ENCODE measurements at places on chromosomes 1 and 21.
A peak's percentile ranks its signal among the peaks of the same experiment; 100 is the strongest.

- DNase-seq = no peak
These were observed 487 bp downstream of the HJV start for GRCh38 chr1:146021050-146021445.

DNA sequence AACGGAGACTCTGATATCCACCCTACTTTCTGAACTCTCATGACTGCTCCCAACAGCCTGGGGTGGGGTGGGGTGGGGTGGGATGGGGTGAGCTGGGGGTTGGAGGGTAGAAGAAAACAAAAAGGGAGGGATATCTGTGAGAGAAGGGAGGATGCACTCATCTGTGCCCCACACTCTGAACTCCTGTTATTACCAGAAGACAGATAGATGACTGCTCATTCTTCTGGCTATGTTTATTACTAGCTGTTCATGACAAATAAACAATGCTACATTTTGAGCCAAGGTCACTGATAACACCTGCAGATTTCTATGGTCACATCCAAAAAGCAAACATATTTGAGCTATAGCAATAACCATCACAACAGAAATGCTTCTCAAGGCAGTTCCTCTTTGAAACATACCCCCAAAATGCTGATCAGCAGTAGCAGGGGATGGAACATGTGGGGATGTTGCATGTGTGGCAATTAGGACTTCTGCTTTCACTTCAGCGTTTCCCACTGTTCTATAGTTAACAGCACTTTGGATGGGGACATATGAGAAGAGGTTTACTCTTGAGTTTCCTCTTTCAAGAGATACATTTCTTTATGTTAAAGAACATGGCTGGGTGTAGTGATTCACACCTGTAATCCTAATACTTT, 43.3 kb downstream of the GPR3 start:
- DNase-seq = peak; percentile 35

DNA sequence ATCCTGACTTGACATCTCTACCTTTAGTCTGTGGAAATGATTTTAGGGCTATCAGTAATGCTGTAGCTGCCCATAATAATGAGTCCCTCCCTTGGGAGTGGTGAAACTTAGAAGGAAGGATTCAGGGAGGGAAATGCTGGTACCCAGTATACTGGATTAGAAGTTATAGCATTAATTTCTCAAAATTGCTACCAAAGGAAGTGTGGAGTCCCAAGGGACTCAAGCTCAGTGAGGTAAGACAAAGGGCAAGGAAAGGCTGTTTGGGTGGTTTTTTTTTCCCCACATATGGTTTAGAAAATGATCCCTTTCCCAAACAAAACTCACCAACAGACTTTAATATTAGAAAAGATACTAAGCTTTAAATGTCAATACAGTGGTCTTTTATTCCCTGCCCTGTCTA, 99.9 kb downstream of the CD247 start:
- DNase-seq = no peak

GRCh38 chr1:12001996-12002493, 17.3 kb upstream of the MIIP start:
- no peak for DNase-seq

- no peak for DNase-seq
These were observed 39.4 kb upstream of the EPS15 start for GRCh38 chr1:51558375-51558924.

GRCh38 chr1:153543736-153544135, 1.9 kb downstream of the S100A4 start:
- DNase-seq = no peak

DNA sequence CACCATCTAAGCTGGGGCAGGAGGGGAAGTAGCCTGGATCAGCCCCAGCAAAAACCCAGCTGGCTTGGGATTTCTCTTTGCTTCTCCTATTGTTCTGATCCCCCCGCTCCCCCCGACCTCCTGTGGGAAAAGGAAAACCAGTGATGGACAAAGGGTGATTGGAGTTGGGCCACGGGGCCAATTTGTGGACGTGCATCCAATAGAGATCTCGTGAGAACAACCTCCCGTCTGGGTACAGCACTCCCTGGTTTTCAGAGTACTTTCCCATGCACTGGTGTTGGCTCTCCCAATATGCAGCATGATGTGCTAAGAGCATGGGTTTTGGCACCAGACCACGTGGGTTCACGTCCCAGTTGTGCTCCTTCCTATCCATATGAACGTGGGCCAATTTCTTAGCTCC, 9.0 kb downstream of the BLACAT1 start:
- no peak for DNase-seq

GRCh38 chr21:45889256-45889655, 92.3 kb upstream of the COL6A1 start:
- DNase-seq = no peak

DNA sequence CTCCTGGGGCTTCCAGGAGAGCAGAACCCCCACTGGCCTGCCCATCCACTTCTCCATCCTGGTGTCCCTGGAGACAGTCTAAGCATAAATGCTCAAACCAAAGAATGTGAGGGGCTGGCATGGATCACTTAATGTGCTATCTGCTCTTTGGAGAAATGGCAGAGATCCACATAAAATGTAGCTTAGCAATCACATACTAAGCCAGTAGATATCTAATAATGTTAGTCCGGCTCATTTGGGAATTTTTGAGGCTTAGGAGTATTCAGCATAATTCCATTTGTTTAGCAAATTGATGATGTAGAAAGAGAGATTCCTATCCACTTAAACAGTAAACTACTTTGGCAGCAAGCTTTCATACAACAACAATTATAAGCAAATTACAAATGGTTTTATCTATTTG, 90.7 kb downstream of the TENT5C start:
- DNase-seq = no peak

- DNase-seq = no peak
These were observed 742.0 kb downstream of the ADGRL2 start for GRCh38 chr1:82542766-82543165.

GRCh38 chr1:3501437-3501836, 47.0 kb downstream of the ARHGEF16 start:
- DNase-seq = no peak

- DNase-seq = no peak
These were observed 244.7 kb downstream of the SIPA1L2 start for GRCh38 chr1:232385221-232385620.

GRCh38 chr1:67537667-67538018, 107.4 kb upstream of the SERBP1 start:
- no peak for DNase-seq

- DNase-seq = peak; percentile 41
These were observed 630 bp downstream of the ACP6 start for GRCh38 chr1:147669469-147670318.

GRCh38 chr1:21956720-21957552, 19.8 kb upstream of the HSPG2 start:
- peak; percentile 77 for DNase-seq

GRCh38 chr1:235883261-235883927, 16.7 kb upstream of the LYST start:
- DNase-seq = no peak

- DNase-seq = no peak
These were observed 65.8 kb upstream of the KLHDC7A start for GRCh38 chr1:18414872-18415447.

DNA sequence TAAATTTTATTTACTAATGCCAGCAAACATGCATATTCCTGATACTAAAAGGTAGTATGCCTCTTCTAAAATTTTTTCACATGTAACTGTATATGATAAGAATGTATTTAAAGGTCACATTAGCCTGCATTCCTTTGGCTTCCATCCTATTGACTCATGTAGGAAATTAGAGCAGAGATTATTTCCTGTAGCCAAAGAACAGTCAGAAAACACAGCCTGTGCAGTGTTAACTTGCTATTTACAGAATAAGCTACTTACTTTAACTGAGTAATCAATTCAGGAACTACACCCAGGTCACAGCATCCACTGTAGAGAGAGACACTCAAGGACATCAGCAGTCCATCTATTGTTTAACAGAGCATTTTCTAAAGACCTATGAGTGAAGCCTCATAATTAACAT, 154.5 kb upstream of the ADGRL4 start:
- DNase-seq = no peak

DNA sequence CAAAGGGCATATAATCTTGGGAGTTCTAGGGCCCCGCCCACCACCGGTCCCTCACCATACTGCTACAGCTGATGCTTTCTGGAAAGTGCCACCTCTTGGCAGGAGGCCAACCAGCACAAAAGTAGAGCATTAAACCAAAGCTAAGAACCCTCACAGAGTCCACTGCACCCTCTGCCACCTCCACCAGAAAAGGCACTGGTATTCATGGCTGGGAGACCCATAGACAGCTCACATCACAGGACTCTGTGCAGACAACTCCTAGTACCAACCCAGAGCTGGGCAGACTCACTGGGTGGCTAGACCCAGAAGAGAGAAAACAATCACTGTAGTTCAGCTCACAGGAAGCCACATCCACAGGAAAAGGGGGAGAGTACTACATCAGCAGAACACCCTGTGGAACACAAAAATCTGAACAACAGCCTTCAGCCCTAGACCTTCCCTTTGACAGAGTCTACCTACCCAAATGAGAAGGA, 10.8 kb downstream of the THEM4 start:
- peak; percentile 80 for DNase-seq

DNA sequence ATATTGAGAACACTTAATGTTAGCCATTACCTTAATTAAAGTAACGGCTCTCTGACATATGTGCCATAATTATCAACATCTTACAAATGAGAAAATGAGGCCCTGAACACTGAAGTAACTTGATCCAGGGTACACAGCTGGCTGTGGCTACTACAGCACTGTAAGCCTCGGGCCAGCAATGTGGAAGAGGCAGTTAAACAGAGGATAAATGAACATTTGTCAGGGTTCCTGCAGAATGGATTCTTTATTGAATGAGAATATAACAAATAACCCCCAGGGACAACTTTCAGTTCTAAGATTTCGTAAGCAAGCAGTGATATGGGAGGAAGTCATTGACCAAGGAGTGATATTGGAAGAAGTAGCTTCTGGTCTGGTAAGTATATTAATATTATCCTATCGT, 70.5 kb upstream of the SCYL3 start:
- no peak for DNase-seq

- no peak for DNase-seq
These were observed 101.8 kb downstream of the PCNX2 start for GRCh38 chr1:233193741-233194140.

DNA sequence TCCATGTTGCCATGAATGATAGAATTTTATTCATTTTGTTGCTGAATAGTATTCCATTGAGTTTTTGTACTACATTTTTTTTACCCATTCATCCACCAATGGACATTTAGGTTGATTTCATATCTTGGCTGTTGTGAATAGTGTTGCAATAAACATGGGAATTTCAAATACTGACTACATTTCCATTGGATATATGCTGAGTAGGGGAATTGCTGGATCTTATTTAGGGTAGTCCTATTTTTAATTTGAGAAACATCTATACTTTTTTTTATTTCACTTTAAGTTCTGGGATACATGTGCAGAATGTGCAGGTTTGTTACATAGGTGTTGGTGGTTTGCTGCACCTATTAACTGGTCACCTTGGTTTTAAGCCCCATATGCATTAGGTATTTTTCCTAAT, 38.8 kb upstream of the TNFSF4 start:
- DNase-seq = no peak

GRCh38 chr21:28731700-28732321, 260.9 kb downstream of the LTN1 start:
- DNase-seq = no peak

DNA sequence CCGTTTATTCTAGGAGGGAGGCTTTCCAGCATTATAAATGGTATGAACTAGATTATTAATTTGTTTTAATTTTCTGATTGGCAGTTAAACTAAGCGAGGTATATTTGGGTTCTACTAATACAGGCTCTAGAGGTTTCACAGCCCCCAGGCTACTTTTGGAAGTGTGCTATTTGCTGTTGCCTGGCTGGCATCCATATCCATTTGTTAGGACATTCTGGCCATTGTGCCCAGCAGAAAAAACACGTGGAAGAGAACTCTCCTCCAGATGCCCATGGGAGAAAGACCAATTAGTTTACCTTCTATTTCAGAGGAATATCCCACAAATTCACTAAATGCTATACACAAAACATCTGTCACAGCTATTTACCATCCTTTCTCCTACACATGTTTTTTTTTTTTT, 29.3 kb downstream of the MACO1 start:
- no peak for DNase-seq

DNA sequence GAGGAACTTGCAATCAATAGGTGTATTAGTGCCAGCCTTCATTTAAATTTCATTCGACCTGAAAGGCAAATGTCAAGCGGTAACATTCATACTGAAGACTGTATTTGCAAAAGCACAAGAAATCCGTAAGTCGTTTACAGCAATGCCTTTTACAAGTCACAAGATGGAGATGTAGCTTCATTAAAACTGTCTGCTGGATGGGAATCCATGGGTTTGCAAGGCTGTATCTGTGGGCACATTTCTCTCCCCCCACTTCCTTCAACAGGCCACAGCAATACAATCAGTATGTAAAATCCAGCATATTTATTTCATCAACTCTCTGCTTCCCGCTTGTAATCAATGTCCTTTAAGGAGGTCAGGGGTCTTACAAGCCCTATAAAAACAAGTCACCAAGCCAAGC, 147.1 kb downstream of the SLC45A1 start:
- DNase-seq = no peak

GRCh38 chr1:39063775-39064174, 37.6 kb downstream of the NDUFS5 start:
- DNase-seq = no peak

DNA sequence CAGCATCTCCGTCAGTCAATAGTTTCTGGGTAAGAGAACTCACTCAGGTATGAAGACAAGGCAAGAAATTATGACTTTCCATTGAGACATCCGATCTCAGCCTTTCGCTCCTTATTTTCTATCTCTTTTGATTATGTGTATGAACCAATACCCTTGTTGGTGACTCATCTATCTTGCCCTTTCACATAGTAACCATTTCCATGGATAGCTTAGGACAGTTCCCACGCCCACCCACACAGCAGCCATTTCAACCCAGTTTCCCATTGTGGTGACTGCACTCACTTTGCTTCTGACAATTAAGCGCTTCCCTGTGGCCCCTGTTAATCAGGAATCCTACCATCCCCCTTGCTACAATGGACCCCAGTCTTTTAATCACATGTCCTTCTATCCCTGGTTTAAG, 210.6 kb upstream of the ADGRL2 start:
- DNase-seq = no peak

GRCh38 chr1:32883338-32884031, 2.8 kb upstream of the HPCA start:
- no peak for DNase-seq

DNA sequence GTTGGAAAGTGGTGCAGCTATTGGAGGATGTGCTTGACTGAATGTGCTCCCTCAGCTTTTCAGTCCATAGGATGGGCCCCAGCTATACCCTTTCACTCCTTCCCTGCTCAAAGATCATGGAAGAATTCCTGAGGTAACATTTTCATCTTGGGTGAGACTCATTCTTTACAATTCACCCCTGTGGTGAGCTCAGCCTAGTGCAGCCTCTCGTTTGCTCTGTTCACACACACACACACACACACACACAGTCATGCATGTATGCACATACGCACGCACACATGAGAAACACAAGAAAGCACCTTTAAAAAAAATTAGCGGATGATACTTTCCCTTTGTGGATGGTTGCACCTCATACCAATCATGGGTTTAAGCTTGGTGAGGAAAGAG, 25.8 kb downstream of the CCN1 start:
- no peak for DNase-seq

- DNase-seq = no peak
These were observed 859.0 kb upstream of the B3GALT2 start for GRCh38 chr1:194045416-194045815.

- DNase-seq = peak; percentile 75
These were observed 148.9 kb upstream of the IRF2BP2 start for GRCh38 chr1:234758851-234759250.

- no peak for DNase-seq
These were observed 121.5 kb downstream of the CAMTA1 start for GRCh38 chr1:6906783-6907182.
